ENCODE measurements at places on chromosomes 6 and 20. TPM values are rescaled to one million over a fixed set of nuclear protein-coding genes. Genes with fewer than 3 reads are reported as not detected.

DNA sequence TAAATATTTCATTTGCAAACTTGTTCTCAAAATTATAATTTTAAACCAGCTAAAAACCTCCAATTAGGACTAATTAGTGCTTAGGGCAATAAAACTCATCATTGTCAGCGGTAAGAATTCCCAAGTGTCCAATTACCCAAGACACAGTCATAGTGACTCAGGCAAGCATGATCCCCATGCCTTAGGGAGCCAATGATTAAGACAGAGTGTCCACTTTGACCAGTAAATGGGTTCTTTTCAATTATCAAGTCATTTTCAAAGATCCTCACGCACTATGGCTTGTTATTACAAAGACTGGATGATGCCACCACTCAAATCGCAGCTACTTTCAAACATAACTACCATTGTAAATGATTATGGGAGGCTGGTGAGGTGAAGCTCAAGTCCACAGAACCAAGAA lies 114.0 kb downstream of the BFSP1 start:
- no peak for DNase-seq

GRCh38 chr6:147941143-147941542 lies 401.5 kb upstream of the SASH1 start:
- no peak for DNase-seq

DNA sequence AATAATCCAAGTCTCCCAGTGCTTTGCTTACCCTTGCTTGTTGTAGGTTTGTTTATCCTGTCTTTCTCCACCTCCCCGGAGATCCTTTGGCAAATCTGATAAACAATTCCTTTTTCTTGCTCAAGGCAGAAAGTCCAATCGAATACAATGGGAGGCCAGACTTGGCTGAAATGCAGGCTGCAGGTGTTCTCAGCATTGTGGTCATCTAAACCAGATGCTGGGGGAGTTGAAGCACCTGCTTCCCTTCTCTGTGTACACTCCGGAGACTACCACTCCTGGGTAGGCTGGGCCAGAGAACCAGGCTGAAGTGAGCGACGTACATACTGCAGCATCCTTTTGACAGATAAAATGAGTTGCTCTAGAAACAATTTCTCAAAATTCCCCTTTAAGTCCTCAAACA lies 82.6 kb upstream of the PREP start:
- DNase-seq, result no peak

The MATN4 gene
- total RNA-seq, result not detected

DNA sequence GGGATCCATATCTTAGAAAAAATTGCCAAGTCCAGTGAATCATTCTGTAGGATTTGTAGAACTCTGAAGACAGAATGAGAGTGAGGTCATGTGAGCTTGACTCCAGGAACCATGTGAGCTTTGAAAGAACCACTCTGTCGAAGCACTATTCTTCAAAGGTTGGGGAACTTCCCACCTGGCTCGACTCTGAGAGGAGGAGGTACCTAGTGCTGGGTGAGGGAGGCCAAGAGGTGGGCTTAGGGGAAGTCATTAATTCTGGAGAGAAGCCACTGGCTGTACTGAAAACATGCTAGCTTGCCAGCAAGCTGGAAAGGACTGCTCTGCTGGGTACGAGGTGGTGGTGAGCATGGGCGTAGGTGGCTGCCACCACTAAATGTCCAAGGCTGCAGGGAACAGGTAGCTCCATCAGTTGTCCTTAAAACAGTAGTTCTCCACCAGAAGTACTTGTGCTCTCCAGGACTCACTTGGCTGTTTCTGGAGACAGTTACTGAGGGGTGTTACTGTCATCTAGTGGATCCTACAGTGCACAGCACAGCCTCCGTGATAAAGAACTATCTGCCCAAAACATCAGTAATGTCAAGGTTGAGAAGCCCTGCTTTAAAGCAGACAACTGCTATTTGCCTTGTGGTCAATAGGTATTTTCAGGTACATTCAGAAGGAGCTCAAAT lies 34.7 kb upstream of the SYNJ2 start:
- peak; percentile 57 for DNase-seq

The FAXC gene
- total RNA-seq, result not detected

All from CD4-positive, CD25-positive, alpha-beta regulatory T cell (primary cell).